Activated CD4-positive, alpha-beta T cell treated with anti-CD3 and anti-CD28 coated beads for 48 hours (primary cell): ENCODE measurements at places on chromosomes 16 and 17.

DNA sequence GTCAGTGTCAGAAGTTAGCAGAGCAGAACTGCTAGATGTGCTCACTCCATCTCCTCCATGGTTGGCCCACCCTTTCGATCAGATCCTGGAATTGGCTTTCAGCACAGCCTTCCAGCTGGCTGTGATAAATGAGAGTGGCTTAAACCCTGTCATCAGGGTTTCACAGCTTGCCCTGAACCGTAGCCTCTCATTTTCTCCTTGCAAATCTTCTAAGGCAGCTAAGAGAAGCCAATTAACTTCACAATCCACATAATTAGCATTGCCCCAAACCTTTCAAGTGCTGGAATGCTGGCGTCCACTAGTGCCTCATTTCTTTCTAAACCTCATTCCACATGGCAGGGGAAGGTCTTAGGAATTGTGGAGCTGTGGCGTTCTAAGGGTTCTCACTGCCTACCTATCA lies 21.7 kb downstream of the MILR1 start:
- no peak for DNase-seq

DNA sequence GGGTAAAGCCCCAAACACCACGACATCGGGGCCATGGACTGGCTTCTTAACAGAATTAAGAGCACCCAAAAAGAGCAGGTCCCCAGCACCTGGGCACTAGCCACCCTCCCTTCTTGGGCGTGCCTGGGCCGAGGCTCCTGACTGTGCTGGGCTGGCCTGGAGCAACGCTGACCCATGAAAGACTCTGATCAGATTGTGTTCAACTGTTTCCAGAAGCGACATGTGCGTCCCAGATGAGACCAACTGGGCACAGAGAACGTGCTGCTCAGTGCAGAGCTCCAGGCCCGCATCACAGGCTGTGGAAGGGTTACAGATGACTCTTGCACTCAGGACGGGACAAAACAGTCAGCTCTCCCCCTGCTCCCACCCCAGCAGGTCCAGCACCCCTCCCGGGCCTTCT lies 100.7 kb downstream of the KCNJ12 start:
- DNase-seq: no peak

- DNase-seq: no peak
Observed at GRCh38 chr16:53966821-53967571, 263.0 kb downstream of the FTO start.

- DNase-seq: no peak
Observed at GRCh38 chr16:17205279-17206211, 265.2 kb downstream of the XYLT1 start.

DNA sequence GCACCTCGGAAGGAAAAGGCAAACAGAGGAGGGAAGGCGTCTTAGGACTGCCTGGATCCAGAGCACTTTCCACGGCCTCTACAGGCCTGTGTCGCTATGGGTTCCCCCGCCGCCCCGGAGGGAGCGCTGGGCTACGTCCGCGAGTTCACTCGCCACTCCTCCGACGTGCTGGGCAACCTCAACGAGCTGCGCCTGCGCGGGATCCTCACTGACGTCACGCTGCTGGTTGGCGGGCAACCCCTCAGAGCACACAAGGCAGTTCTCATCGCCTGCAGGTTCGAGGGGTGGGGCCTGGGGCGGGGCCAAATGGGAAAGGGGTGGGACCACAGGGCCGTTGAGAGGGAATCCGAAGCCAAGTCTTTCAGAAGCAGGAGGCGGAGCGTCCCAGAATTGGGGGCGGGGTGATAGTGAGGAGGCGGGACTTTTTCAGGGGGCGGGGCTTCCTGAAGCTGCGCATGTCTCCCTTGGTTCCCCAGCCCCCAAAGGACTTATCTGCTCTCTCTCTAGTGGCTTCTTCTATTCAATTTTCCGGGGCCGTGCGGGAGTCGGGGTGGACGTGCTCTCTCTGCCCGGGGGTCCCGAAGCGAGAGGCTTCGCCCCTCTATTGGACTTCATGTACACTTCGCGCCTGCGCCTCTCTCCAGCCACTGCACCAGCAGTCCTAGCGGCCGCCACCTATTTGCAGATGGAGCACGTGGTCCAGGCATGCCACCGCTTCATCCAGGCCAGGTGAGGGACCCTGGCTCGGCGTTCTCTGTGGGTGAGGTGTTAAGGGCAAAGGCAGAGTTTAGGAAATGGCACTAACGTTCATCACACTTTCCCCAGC lies 939 bp downstream of the BCL6B start:
- DNase-seq: peak; percentile 97

DNA sequence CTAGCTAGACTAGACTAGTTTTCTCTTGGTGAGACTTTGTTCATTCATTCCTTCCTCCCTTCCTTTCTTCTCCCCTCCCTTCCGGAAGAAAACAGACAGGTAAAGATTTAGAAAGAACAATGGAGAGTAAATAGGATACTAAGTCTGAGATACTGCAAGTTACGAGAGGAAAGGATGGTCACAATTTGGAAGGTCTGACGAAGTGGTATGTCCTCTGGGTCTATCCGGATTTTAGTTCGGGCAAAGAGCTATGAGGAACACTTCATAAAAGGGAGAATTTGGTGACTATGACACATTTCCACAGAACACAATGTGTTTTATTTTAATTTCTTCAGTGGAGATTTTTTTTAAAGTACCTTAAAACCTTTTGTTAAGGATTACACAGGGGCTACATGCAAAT lies 107.7 kb downstream of the BRIP1 start:
- DNase-seq: no peak

DNA sequence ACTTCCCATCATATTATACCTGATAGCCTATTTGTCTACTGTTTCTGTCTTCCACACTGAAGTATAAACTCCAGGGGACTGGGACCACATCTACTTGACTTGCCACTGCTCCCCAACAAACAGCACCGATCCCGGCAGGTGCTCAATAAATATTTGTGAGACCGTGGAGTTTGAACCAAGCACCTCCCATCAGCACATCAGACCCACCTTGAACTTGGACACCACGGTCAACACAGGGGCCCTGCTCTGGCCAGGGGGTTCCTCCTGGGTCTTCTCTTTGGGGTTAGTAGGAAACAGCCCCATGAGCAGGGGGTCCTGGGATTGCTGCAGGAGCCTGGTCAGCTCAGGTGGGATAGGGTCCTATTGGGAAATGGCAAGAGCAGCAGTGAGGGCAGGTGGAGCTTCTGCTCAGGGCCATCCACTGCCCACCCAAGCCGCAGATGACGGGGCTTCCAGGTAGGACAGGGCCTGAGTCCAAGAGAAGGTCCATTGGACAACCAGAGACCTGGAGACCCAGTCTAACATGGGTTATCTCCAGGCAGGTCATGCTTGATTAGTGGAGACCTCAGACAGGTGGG lies 19.9 kb downstream of the ZNHIT3 start:
- no peak for DNase-seq

- DNase-seq: no peak
Observed at GRCh38 chr17:69031839-69032238, 28.9 kb downstream of the ABCA9 start.

DNA sequence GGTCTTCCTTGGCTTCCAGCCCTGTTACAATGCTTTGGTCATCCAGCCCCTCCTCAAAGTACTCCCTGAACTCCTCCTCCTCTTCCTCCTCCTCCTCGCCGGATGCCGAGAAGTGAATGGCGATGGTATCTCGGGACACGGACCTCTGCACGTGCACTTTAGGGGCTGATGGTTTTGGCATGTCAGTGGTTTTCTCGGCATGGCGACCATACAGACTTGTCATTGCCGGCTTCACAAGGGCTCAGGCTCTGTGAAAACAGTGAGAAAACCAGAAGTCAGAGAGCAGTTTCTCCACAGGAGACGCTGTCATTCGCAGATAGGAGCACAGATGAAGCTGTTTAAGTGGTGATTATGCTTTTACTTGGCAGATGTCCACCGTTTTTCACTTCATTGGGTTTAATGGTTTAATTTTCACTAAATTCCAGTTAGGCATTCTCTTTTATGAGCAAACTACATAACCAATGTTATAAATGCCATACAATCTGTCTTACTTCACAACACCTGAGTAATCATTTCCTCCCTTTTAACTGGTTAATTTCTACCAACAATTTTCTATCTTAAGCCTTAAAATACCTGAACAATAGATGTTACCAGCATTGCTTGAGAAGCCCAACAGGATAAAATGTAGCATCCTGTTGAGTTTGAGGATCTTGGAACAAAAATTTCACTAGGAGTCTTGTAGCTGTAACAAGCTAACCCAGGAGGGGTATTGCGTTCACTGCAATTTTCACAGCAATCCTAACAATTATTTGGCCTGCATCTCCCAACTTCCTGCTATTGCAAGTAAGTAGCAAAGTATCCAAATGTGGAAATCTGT lies 48.9 kb downstream of the TEX2 start:
- no peak for DNase-seq

GRCh38 chr17:81508639-81509206 lies 3.9 kb downstream of the ACTG1 start:
- no peak for DNase-seq

- DNase-seq: no peak
Observed at GRCh38 chr16:54067322-54068065, 219.1 kb downstream of the IRX3 start.

DNA sequence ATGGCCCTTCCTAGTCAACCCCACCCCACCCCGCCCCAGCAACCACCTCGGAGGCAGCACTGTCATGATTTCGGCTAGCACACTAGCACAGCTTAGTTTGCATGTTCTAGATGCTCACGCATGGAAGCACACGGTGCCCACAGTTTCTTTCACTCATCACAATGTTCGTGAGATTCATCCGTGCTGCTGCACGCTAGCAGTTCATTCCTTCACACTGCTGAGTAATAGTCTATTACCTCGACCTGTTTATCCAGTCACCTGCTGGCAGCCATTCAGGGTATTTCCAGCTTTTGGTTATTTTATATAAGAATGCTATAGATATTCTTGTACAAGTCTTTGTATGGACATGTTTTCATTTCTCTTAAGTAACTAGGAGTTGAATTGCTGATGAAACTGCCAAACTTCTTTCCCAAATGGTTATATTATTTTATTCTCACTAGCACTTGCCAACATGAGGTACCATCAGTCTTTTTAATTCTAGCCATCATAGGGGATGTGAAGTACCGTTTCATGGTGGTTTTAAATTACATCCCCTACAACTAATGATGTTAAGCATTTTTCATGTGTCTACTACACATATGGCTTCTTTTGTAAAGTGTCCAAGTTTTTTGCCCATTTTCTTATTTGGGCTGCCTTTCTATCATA lies 75.7 kb downstream of the CYTH1 start:
- DNase-seq: no peak

- peak; percentile 20 for DNase-seq
Observed at GRCh38 chr16:87834668-87835473, 34.4 kb downstream of the SLC7A5 start.

GRCh38 chr17:8412089-8412488 lies 14.5 kb upstream of the RNF222 start:
- no peak for DNase-seq

DNA sequence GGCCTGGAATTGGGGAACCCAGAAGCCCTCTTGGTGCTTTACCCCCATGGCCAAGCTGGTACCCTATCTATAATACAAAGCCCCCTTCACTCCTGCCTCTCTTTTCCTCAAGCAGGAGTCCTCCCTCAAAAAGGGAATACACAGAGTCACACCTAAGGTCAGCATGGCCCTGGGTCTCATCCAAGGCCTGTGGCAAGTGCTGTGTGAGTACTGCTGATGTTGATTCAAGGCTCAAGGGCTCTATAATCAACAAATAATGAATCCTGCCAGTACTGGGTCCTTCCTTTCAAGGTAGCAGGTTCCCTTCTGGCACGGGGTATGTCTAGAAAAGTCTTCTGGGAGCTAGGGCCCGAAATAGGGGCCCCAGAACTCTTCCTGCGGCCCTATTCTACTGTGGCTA lies 187.3 kb downstream of the CYB561 start:
- no peak for DNase-seq

DNA sequence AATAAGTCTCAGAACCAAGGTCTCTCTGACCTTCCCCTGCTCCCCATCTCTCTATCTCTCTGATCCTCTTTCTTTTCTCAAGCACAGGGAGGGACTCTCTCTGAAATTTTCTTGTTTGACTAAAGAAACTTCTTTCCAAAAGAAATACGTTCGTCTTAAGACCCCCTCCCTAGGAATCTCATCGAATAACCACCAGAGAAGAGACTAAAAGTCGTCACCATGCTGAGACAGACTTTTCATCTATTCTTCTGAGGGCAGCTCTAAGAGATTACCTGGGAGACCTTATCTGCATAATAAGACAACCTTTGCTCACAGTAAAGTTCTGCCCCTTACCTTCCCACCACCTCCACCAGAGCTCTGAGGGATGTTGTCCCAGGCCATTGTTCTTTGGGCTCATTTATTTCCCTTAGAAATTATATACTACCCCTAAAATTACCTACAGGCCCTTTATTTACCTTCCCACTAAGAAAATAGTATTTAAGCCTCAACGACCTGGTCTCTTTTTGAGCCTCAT lies 133.7 kb upstream of the EEF2KMT start:
- no peak for DNase-seq

- DNase-seq: no peak
Observed at GRCh38 chr17:77957235-77957856, 1.2 kb upstream of the TNRC6C start.

DNA sequence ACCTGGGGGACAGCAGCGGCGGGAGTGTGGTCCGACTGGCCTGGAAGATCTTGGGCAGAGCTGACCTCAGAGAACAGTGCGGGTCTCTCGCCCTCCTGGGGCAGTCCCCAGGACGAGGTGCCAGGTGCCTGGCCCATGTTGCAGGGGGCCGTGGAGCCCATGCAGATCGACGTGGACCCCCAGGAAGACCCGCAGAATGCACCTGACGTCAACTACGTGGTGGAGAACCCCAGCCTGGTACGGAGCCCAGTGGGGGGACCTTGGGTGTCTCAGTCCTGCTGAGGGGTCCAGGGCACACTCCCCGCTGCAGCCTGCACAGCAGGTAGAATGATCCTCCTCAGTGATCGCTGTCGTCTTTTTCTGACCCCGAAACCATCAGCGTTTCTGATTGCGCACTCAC lies 1.4 kb downstream of the GPS1 start:
- DNase-seq: no peak

GRCh38 chr17:65850486-65850885 lies 289.0 kb upstream of the AXIN2 start:
- peak; percentile 9 for DNase-seq

- DNase-seq: no peak
Observed at GRCh38 chr17:69913616-69914015, 161.4 kb upstream of the KCNJ16 start.

- DNase-seq: no peak
Observed at GRCh38 chr16:26316683-26317464, 625.1 kb downstream of the HS3ST4 start.
